ENCODE measurements at places on chromosomes 13 and 19.

DNA sequence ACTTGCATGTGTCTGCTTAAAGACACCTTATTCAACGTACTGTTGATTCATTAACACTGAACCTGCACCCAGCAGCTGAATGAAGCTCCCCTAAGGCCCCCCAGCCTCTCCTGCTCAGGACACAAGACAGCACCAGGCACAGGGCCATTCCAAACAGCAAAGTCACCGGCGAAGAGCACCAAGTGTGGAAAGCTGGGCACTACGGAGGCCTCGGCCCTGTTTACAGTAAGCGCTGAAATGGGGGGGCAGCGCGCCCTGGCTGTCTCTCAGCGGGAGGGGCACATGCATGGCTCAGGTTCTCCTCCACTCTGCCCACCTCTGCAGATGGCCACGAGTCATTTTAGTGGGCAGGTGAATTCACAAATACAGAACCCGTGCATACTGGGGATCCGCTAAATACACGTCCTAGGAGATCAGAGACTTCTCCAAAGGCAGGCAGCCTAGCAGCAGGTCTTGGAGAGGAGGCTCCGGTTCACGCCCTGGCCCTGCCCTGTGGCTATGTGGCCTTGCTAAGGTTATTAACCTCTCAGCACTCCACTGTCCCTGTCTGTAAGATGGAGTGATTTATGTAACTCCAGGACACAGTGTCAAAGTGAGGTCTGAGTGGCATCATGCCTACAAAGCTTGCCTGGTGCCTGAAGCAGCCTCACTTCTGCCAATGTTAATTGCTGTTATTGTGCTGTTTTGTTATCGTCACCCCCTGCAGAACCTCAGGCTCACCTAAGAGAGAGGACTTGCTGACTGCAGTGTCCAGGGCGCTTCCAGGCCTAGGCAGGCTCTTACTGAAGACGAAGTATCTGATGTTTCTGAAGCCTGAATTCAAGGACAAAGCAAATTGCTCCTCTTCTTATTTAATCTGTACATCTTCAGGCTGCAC, 207.4 kb upstream of the SOX1 start:
- no peak for DNase-seq

DNA sequence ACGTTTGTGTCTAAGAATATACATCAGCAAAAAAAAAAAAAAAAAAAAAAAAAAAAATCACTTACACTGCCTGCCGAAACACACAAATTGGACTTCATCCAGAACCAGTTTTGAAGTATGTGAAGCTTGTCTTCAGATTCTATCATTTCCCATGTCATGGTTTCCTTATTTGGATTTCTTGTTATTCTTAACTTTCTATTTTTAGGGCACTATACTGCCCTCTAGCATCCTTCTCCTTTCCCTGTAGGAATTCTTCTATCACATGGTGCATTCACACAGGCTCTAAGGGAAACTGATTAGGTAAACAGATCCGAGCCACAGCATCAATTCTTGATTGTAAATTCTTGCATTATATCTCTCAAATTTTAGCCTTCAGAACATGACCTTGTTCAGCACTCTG, 1507.5 kb downstream of the OLFM4 start:
- peak; percentile 6 for DNase-seq

DNA sequence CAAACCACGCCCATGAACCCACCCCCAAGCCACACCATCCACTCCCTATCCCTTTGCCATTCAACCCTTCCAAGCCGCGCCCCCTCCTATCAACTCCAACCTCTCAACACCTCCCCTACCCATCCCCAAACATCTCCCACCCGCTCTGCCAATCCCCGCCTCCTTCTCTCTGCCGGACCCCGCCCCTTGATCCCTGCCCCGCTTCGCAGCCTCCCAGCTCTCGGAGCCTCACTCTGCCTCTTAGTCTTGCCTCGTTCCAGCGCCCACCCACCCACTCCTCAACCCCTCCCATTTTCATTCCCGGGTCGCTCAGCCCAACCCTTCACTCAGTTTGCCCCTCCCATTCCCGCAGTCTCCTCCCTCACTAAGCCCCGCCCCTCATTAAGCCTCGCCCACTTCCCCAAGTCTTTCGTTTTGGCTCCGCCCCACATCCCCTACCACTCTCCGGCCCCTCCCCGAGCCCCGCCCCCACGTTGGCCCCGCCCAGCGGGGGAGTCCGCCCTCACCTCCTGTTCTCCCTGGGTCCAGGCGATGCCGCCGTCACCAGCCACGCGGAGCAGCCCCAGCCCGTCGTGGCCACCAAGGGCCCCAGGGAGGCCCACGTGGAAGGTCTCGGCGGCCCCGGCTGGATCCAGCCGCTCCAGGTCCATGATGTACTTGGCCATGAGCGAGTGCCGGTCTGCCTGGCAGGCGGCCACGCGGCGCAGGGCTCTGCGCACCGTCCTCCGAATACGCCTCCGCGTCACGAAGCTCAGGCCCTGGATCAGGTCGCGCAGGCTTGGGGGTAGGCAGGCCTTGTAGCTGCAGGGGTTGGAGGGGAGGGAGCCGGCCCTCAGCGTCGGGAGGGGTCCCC, 5.7 kb downstream of the JAK3 start:
- DNase-seq: peak; percentile 97

- DNase-seq: no peak
Observed at GRCh38 chr13:96503481-96503880, 413.6 kb downstream of the HS6ST3 start.

DNA sequence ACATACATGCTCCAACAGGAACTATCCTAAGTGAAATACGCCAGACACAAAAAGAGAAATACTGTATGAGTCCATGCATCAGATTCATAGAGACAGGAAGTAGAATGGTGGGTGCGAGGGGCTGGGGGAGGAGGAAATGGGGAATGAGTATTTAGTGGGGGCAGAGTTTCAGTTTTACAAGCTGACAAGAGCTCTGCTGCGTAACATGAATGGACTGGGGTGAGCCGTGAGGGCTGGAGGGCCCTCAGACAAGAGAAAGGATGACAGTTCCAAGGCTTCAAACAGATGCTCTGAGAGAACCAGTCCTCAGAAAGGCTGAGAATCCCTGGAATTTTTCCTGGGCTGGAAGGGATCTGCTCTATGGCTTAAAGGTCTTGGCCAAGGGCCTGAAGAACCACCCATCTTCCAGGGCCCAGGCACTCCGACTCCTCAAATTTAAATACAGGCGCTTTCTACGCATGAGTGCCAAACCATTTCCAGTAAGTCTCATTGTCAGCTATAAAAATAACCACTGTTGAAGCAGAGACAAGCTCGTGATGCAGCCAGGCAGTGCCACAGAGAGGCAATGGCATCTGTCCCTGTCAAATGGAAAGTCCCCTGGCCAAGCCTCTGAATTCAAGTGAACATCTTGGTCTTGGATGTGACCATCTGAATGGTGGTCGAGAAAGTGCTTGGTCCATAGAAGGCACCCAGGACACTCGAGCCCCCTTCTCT, 17.5 kb downstream of the KLF2 start:
- no peak for DNase-seq

- no peak for DNase-seq
Observed at GRCh38 chr19:14138576-14139265, 2.3 kb upstream of the ASF1B start.

GRCh38 chr13:111039735-111040134, 75.4 kb upstream of the ARHGEF7 start:
- DNase-seq: no peak

GRCh38 chr13:103218253-103218652, 152.0 kb upstream of the SLC10A2 start:
- no peak for DNase-seq

- DNase-seq: no peak
Observed at GRCh38 chr13:85853901-85854663, 54.9 kb upstream of the SLITRK6 start.

- no peak for DNase-seq
Observed at GRCh38 chr13:73521290-73521624, 462.5 kb downstream of the KLF5 start.

DNA sequence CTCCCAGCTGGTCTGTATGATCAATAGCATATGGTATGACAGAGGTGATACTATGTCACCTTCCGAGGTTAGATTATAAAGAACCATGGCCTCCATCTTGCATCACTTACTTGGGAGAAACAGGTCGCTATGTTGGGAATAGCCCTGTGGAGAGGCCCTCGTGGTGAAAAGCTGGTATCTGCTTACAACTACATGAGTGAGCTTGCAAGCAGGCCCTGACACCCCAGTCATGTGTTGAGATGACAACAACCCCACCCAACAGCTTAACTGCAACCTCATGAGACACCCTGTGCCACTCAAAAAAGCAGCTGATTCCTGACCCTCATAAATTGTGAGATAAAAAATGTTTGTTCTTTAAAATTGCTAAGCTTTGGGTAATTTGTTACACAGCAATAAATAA, 18.8 kb downstream of the MTRF1 start:
- DNase-seq: no peak

GRCh38 chr13:32354040-32354439, 38.7 kb downstream of the BRCA2 start:
- DNase-seq: no peak

GRCh38 chr13:59374691-59375090, 789.0 kb downstream of the DIAPH3 start:
- DNase-seq: no peak

DNA sequence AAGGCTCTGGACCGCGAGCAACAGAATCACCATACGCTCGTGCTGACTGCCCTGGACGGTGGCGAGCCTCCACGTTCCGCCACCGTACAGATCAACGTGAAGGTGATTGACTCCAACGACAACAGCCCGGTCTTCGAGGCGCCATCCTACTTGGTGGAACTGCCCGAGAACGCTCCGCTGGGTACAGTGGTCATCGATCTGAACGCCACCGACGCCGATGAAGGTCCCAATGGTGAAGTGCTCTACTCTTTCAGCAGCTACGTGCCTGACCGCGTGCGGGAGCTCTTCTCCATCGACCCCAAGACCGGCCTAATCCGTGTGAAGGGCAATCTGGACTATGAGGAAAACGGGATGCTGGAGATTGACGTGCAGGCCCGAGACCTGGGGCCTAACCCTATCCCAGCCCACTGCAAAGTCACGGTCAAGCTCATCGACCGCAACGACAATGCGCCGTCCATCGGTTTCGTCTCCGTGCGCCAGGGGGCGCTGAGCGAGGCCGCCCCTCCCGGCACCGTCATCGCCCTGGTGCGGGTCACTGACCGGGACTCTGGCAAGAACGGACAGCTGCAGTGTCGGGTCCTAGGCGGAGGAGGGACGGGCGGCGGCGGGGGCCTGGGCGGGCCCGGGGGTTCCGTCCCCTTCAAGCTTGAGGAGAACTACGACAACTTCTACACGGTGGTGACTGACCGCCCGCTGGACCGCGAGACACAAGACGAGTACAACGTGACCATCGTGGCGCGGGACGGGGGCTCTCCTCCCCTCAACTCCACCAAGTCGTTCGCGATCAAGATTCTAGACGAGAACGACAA, 1.8 kb downstream of the PCDH17 start:
- no peak for DNase-seq

- DNase-seq: no peak
Observed at GRCh38 chr19:27966390-27966816, 1246.5 kb downstream of the UQCRFS1 start.

DNA sequence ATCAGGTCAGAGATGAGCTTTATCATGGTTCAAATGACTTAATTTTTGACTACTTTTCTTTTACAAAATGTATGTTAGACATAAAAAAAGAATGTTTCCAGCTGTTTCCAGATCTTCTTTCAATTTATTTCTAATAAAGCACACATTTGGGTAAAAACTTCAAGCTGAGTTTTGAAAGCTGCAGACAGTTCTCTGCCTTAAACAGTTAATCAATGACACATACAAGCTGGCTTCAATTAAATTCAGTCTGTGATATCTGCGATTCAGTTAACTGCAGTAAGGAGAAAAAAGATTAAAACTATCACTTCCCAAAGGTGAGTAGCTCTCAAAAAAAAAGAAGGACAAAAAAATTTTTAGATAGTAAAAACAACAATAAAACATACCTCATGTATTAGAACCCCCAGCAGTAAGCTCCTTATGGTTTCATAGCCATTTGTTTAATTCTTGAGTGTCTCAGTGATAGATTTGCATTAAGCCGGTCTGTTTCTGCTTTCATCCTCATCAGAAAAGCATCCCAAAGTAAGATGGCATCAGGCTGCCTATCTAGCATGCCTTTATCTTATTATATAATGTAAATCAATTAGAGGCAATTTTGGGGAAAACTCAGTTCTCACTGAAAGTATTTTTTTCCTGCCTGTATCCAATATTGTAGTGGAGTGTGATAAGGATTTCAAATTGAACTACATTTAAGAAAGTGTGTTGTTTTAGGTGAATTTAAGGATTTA, 81.8 kb upstream of the STARD13 start:
- DNase-seq: no peak

DNA sequence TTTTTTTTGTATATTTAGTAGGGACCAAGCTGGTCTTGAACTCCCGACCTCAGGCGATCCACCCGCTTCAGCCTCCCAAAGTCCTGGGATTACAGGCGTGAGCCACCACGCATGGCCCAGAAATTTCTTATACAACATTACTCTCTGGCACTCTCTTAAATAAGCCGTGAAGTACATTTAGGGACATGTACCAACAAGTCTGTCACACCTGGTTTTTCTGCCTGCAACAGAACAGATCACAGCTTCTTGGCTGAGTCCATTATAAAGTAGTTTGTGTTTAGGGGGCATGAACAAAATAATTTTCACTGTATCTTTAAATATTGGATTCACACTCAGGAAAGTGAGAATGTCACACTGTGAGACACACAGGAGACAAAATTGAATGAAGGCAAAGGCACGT, 1567.3 kb downstream of the SLITRK5 start:
- no peak for DNase-seq

GRCh38 chr19:30662211-30662861, 290.2 kb downstream of the ZNF536 start:
- no peak for DNase-seq

DNA sequence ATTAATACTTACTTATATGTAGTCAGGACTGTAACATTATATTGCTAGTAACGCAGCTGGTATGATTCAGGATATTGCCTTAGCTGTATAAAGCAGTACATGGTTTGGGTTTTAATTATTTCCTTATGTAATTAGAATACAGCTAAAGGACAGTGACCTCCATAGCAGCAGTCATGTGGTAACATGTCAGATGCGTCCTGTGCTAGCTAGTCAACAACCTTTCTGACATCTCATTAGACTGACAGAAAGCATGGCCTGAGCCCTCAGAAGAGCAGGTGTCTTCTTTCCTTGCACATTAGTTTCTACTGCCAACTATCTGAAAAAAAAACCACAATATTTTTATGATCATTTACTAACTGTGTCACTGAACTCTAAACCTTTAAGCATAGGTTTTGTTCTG, 122.2 kb downstream of the MAB21L1 start:
- DNase-seq: no peak
